Stimulated activated naive B cell treated with anti-CD40 and anti-IgM and Interleukin-4, amounts not matched to agents 10 μg/mL and 1 μg/mL and 100 μg/mL, for 72 hours (primary cell): ENCODE measurements at places on chromosomes 12 and 14.
A peak's percentile ranks its signal among the peaks of the same experiment; 100 is the strongest.

DNA sequence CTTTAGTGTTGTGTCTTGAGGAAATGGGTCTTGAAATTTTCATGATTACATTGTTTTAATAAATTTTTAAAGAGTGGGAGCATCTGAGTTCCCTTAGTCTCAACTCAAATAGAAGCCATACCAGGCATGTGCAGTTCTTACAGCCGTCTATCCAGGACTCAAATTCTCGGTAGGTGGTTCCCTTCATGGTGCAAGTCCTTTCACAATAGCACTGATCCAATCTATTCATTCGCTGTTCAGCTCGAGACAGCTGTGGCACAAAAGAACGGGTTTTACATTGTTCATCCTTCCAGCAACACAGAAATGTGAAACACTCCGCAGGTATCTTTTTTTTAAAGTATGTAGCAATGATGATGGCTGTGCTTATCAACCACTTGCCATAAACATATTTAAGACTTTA is 100.2 kb downstream of the NELL2 start:
- no peak for DNase-seq

GRCh38 chr14:91484744-91485143 is 25.4 kb downstream of the PPP4R3A start:
- no peak for DNase-seq

DNA sequence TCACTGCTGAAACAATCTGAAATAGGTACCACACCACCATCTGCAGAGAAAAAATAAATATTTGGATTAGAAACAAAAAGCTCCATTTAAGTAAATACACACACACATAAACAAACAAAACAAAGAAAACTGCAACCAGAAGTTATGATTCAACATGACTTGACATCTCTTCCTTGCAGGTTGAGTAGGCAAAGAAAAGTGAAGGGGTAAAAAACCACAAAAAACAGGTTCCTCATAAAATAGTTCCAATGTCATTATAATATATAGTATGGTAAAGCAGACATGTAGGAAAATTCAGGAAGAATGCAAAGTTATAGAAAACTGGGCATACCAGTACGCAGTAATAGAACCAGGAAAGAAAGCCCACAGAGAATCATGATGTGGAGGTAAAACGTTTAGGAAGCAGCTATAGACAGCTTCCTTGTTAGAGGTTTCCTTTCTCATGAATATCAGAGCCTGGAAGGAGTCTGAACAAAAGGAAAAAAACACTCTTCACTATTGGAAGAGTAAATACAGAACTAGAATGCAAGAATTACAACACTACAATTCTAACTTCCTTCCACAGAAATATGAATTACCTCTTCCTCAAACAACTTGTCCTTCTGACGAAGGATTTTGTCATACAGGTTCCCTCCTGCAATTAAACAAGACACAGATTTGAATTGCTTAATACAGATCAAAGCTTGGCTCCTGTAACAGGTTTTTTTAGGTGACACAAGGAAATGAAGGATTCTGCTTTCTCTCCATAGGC is 6.1 kb downstream of the NEK9 start:
- no peak for DNase-seq

- no peak for DNase-seq
Measured at GRCh38 chr12:7610006-7610405, 55.7 kb downstream of the APOBEC1 start.

GRCh38 chr14:73008501-73008900 is 18.4 kb downstream of the ZFYVE1 start:
- DNase-seq: no peak

DNA sequence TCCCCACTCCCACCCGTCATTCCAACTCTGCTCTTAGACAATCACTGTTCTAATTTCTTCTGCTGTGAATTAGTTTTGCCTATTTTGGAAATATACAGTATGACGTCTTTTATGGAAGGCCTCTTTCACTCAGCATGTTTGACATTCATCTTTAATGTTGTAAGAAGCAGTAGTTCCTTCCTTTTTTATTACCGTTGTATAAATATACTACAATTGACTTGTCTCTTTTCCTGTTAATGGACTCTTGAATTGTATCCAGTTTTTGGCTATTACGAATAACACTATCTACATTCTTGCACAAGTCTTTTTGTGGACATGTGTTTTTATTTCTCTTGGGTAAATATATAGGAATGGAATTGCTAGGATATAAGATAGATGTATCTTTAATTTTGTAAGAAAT is 4.9 kb upstream of the PMCH start:
- DNase-seq: no peak

DNA sequence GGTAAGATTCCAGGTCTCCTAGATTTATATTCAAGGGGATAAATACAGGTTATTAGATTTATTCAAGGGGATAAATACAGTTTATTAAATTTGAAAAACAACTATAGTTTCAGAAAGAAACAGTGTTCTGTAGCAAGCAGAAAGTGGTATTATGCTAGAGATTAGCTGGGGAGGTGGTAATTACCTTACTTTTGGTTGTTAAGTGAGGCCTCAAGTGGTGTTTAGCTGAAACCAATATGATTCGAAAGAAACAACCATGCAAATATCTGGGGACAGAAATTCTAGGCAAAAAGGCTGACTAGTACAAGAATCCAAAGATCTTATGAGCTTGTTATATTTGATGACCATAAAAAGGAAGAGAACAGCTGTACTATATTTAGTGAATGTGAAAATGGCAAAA is 6.2 kb downstream of the OR4N5 start:
- DNase-seq: no peak

GRCh38 chr12:24565300-24565699 is 383.6 kb downstream of the BCAT1 start:
- no peak for DNase-seq

- DNase-seq: no peak
Measured at GRCh38 chr12:61798778-61799177, 461.4 kb upstream of the USP15 start.

DNA sequence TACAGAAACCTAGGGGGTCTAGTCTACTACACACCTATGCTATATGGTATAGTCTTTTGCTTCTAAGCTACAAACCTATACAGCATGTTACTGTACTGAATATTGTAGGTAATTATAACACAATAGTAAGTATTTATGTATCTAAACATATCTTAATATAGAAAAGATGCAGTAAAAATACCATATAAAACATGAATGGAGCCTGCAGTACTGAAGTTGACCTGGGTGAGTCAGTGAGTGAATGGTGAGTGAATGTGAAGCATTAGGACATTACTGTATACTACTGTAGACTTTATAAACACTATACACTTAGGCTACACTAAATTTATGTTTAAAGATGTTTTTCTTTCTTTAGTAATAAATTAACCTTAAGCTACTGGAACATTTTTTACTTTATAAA is 13.1 kb upstream of the ABCD2 start:
- DNase-seq: no peak

- DNase-seq: no peak
Measured at GRCh38 chr12:53065975-53066931, 12.9 kb downstream of the SPRYD3 start.

- no peak for DNase-seq
Measured at GRCh38 chr14:69712599-69713088, 54.3 kb upstream of the SRSF5 start.

- DNase-seq: peak; percentile 8
Measured at GRCh38 chr14:77375164-77375950, 1.5 kb downstream of the TMED8 start.

DNA sequence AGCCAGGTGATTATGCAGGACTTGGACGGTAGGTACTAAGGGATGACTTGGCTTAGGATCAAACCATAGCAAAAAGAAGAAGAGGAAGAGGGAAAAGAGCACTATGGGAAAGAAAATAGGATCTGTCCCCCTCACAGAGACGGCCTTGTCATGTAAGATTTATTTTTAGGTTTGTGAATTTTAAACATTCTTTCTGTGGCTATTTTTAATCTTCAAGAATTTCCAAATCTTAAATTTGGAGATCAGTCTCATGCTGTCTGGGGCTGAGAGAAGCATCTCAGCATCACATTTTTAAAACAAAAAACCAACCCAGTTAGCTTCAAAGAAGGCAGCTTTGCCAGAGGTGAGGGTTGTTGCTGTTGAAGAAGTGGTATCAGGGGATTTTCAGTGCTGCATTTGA is 52.6 kb upstream of the STRN3 start:
- no peak for DNase-seq

DNA sequence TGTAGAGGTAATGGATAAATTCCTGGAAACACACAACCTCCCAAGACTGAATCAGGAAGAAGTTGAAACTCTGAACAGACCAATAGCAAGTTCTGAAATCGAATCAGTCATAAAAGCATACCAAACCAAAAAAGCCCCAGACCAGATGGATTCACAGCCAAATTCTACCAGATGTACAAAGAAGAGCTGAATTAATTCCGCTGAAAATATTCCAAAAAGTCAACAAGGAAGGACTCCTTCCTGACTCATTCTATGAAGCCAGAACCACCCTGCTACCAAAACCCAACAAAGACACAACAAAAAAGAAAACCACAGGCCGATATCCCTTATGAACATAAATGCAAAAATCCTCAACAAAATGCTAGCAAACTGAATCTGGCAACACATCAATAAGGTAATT is 81.5 kb downstream of the SLC38A4 start:
- no peak for DNase-seq

- DNase-seq: no peak
Measured at GRCh38 chr14:22131749-22132476, 457.1 kb downstream of the DAD1 start.

DNA sequence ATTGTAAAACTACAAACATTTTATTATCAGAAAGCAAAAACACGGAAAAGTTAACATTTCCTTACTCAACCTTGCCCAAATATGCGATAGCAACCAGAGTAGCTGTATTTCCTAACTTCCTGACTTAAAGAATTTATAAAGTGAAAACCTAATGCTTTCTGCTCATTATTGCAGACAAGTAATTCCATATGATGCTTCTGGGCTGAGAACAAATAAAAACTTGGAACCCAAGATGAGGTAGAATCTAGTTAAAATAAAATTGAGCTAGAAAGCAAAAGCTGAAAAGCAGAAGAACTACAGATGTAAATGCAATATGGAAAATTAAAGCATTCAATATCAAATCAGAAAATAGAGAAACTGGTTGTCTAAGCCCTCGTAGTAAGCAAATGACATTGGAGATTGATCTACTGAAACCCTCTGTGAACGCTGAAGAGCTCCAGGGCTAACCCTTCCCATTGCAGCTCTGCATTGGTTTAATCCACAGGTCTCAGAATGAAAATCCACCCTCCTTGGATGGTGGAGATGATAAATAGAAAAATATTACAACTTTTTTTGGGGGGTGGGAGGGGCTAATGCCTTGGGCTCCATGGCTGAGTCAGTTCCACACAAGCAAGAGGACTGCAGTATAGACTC is 40.7 kb downstream of the CORO1C start:
- DNase-seq: no peak
